Kasumi-1 (cell line): ENCODE measurements at places on chromosomes 6 and 20.

GRCh38 chr20:18032977-18033892 lies 24.5 kb downstream of the OVOL2 start:
- DNase-seq, result no peak

- no peak for DNase-seq
These were observed 39.6 kb upstream of the SMIM8 start for GRCh38 chr6:87282743-87283142.

- DNase-seq, result no peak
These were observed 78.1 kb downstream of the MMUT start for GRCh38 chr6:49384904-49385303.

DNA sequence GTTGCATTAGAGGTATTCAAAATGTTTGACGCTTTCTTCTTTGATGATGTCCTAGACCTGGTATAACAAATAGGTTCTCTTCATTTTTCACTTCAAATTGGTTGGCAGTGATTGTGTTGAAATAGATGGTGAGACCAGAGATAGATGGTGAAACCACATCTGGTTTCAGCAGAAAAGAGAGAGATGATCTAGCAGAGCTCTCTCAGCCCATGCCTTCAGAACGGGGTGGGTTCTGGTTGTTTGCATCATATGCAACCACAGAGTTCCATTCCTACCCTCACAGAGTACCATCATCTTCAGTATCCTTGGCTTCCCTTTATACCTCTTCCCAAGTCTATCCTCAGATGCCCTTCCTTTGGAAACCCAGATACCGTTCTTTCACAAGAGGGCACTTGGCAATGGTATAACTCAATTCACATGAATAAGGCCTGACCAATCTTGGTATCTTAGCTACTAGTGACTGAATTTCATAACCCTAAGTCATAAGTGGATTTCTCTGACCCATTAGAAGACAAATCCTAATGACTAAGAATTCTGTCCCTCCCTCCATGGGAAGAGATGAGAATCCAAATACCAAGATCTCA lies 93.7 kb downstream of the UBE3D start:
- no peak for DNase-seq

GRCh38 chr6:2959909-2960719 lies 11.3 kb downstream of the SERPINB6 start:
- no peak for DNase-seq

DNA sequence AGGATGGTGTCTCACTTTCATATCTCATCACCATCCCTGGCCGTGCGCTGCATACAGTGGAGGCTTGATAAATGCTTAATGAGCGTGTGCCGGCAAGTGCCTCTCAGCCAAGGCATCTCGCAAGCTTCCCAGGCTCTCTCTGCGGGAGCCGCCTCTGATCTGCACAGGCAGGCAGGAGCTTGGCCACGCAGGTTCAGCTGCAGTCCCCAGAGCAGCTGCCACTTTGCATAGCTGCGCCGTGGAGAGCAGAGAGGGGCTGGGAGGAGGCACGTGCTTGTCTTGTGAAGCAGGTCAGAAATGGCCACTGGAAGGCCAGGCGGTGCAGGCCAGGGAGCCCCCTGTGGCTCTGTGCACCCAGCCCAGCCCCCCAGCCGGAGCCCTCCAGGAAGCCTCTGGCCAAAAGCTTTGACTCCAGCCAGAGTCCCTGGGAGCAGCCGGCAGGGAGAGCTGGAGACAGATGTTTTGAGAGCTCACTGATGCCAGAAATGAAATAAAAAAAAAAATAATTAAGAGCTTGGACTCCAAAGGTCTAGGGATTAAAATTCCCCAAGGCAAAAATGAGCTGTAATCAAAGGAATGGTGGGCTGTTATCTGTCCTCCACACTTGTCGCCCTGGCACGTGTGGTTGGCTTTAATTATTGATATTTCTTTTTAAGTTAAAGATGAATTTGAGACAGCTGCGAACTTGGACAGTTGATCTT lies 377.0 kb downstream of the CDH4 start:
- DNase-seq, result no peak

DNA sequence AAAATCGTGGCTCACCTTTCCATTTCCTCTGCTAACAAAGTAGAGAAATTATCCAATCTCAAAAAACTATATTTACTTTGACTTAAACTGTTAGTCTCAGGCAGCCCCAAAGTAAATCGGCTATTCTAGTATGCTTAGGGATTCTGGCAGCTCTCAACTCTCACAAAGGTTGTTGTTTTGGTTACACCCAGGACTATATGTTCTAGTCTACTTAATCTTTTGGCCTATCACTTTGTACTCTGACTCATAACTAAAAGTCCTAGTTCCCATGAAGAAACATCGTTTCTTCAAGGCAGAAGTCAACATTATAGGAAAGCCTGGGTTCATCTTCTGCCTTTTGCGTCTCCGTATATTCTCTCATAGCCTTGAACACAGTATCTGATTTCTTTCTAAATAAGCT lies 42.3 kb downstream of the MYLK4 start:
- DNase-seq, result no peak

GRCh38 chr6:63458480-63459115 lies 113.7 kb upstream of the LOC128125822 start:
- DNase-seq, result no peak

GRCh38 chr6:17214106-17214505 lies 67.1 kb upstream of the RBM24 start:
- DNase-seq, result no peak

GRCh38 chr6:84193114-84193708 lies 34.2 kb downstream of the CEP162 start:
- DNase-seq, result no peak

DNA sequence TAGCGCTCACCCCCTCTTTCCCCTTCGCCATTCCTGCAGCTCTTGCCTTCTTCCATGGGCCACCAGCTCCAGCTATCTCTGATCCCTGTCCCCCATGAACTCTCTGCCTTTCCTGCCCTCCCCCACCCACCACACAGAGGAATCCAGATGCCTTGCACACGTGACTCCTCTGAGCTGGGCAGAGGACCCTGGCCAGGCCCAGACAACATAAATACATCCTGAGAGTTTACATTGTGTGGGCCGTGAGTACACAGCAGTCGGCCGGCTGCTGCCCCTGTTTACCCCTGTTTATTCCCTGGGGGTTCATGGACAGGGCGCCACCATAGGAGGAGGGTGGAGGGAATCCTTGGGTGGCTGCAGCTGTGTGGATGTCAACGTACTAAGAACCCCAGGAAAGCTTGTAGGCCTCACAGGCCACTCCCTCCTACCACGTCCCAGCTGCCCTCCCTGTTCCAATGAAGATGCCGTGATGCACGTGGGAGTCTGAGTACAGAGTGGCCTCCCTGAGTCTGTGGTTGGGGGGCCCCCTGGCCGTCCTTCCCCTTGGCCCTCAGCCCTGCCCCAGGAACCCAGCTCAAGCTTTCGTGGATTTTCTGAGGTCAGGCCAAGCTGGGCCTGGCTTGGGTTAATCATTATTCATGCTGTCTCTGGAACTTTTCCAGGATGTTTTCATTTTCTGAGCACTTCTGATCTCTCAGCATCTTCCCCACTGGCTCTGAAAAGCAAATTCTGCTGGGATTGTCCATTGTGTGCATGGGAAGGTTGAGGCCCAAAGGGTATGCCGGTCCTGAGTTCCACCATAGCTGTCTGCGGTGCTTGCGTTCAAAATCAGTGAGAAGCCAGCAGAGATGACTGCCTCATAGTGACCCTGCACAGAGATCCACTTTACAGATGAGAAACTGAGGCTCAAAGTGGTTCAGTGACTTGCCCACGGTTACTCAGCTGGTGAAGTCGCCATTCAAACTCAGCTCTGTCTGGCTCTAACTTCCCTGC lies 136.3 kb downstream of the MRPL14 start:
- no peak for DNase-seq

GRCh38 chr6:163897030-163897429 lies 482.5 kb downstream of the QKI start:
- no peak for DNase-seq

- peak; percentile 71 for DNase-seq
These were observed 91.7 kb downstream of the JARID2 start for GRCh38 chr6:15337582-15337981.

- DNase-seq, result no peak
These were observed 9.9 kb upstream of the NCR2 start for GRCh38 chr6:41325446-41326066.

GRCh38 chr20:24916412-24916811 lies 32.7 kb upstream of the CST7 start:
- no peak for DNase-seq

- peak; percentile 58 for DNase-seq
These were observed 406.7 kb downstream of the LMBRD1 start for GRCh38 chr6:69390125-69390524.

DNA sequence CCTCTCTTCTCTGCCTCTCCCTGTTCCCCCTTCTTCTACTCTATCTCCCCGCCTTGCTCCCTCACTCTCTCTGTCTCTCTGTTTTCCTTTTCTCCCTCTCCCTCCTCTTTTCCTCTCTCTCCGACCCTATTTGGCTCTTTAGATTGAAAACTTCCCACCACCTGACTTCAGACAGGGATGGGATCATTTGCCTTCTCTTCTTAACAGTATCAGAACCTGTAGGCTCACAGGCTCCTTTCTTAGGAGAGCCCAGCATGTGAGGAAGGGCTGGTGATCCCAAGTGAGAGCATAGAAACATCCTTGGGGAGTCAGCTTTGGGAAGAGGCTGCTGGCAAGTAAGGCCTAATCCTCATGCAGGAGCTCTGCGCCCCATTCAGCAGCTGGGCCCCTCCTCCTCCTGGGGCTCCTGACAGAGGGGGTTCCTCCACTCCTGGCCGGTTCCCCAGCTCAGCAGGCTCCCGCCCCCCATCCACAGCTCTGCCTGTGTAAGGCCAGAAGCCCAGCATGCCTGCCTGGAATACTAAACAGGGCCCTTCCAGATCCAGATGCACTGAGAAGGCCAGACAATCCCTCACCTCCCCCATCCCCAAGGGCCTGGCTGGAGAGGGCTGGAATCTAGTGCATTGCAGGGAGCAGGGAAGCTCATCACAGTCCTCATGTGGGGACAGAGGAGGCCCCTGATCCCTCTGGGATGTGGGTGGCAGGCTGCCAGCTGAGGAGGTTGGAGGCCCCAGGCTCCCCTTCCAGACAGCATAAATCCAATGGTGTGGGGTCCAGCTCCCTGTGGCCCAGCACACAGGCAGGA lies 93.4 kb downstream of the PTPRT start:
- DNase-seq, result no peak

GRCh38 chr6:5786969-5787720 lies 219.6 kb downstream of the NRN1 start:
- DNase-seq, result no peak

- no peak for DNase-seq
These were observed 38.2 kb upstream of the TTPAL start for GRCh38 chr20:44437497-44437896.

- no peak for DNase-seq
These were observed 62.1 kb upstream of the ZNF217 start for GRCh38 chr20:53655625-53656292.

GRCh38 chr6:27864906-27865849 lies 47.0 kb downstream of the OR2B2 start:
- DNase-seq, result peak; percentile 98

DNA sequence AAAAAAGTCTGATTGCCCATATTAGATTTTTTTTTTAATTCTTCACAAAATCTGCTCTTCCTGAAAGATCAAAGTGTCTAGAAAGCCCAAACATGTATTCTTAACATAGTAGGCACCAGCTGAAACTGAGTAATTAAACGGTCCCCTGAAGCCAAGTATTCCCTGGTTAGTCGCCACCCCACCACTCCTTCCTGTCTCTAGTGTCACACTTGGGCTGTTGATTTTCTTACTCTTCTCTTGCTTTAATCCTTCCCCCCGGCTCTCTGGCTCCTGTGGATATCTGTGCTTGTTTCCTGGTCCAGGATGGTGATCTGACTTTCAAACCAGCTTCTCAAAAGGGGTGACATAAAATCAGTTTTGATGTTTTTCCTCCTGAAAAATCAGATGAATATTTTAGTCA lies 162.9 kb downstream of the QKI start:
- no peak for DNase-seq

DNA sequence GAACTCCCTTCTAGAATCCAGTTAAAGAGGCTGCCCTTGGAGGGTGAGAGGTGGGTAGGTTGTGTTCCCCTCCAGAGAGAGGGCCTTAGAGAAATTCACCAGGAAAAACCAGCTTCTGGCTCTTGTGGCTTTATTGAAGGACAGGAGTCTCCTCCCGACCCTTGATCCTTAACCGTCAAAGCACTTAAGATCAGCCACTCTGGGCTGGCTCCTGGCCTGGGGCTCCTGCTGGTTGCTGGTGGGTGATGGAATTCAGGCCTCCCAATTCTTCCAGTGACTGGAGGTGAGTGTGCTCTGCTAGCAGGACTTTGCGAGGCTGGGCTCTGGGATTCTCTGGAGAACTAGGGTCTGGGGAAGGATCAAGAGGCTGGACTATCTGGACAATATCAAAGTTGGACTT lies 75.6 kb upstream of the LGSN start:
- DNase-seq, result no peak

- DNase-seq, result no peak
These were observed 421.9 kb downstream of the PREX1 start for GRCh38 chr20:48405909-48406308.

DNA sequence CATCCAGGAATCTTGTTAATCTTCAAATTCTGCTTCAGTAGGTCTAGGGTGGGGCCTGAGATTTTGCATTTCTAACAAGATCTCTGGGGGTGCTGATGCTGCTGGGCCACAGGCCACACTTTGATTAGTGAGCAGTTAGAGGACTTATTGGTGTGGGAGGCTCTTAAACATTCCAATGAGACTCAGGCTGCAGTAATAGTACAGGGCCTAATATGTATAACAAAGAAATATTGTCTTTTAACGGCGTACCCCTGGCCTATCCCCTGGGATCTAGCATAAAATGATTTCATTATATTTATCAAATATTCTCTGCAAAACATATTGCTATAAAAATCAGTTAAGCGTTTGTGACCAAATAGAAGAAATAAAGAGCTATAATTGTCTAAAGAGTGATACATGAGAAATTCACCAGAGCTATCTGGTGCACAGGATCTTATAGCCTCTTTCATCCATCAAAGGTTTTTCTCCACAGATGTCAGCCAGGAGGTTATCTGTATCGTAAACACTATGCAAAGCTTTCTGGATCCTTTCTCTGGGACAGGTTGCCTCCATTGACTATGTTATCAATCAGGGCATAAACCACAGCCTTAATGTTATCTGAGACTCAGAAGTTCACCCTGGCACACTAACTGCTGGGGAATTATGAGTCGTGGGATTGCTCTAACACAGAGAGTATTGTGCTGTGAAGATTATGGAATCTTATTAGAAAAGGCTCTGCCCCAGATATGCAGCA lies 488.5 kb upstream of the MAP3K7 start:
- no peak for DNase-seq
